ENCODE measurements at places on chromosomes 1 and 21.

DNA sequence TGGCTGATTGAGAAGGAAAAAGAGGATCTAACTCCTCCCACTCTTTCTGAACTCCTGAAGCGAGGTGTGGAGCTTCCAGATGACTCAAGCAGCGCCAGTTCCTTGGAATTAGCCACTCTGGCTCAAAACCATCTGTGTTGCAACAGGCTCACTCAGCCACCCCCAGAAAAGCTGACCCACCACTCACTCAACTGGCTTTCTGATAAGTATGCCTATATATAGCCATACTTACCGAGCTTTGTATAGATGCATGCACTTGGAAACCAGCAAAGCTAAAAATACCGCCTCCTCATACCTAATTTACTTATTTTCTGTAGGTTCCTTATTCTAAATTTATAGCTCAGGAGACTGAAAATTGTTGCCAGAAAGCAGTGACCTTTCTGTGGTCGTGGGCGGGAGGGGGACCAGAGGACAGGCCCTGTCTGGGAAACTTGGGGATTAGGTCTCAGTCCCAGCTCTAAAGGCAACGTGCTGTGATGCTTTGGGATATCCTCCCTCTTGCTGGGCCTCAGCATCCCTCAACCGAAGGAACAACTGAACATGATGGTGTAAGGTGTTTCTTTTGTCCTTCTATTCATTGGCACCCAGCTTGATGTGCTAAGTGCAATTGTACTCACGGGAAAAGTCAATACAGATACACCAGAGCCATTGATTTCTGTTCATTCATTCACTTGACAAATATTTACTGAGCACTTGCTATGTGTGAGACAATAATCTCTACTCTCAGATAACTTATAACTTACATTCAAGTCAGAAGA is 65.7 kb downstream of the NENF start:
- no peak for DNase-seq

DNA sequence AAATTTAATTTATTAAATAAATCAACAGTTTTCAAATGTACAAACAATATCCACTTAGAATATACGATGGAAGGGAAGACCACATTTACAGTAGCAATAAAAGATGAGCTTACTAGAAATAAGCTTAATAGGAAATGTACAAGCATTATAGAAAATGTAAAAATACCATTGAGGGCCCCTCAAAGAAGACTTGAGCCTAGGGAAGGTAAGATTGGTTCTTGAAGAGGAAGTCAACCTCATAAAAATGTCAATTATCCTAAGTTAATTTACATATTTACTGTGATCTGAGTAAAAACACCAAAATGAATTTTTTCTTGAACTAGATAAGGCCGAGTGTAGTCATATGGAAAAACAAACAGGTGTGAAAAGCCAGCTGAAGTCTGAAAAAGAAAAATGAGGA is 39.7 kb upstream of the TRIM67 start:
- no peak for DNase-seq

GRCh38 chr1:1337793-1338147 is 6.7 kb downstream of the TAS1R3 start:
- no peak for DNase-seq

GRCh38 chr1:157312082-157312812 is 174.1 kb upstream of the ETV3 start:
- no peak for DNase-seq

DNA sequence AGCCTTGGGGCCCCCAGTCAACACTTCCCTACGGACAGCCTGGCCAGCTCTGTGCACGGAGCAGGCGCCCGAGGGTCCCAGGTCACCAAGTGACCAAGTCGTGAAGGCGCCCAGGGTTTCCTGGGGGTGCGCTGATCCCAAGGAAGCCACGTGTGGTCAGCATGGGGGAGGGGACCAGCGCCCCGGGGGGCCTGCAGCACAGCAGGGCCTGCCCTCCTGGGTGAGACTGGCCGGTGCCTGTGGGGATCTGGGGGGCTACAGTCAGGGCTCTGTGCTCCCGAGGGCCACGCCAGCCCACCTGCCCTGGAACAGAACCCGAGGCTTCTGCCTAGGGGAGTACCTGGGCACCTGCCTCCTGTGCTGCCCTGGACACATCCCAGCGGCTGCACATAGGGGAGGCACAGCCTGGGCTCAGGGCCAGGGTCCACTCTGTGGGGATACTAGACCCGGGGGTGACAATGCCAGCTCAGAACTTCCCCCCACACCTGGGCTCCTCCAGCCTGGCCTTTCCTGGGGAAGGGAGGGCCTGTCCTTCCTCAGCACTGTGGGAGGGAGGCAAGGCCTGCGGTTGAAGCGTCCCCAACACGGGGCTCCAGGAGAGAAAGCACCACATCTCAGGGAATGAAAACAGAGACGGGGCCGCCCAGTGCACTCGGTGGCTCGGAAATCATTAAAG is 6.2 kb upstream of the POFUT2 start:
- no peak for DNase-seq

GRCh38 chr1:34787461-34788420 is 5.1 kb upstream of the GJA4 start:
- no peak for DNase-seq

DNA sequence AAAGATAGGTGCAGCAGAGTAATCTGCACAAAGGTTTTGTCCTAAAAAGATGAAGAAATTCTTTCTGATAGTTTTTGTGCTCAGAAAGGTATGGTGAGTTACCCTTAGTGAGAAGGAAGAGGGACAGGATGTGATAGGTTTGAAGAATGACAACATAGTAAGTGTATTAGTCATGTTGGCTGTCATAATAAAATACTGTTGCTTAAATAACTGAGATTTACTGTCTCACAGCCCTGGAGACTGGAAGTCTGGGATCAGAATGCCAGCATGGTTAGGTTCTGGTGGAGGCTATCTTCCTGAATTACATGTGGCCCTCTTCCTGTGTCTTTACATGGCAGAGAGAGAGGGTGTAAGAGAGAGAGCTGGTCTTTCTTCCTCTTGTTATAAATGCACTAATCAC is 965.2 kb downstream of the TTLL7 start:
- DNase-seq = no peak

DNA sequence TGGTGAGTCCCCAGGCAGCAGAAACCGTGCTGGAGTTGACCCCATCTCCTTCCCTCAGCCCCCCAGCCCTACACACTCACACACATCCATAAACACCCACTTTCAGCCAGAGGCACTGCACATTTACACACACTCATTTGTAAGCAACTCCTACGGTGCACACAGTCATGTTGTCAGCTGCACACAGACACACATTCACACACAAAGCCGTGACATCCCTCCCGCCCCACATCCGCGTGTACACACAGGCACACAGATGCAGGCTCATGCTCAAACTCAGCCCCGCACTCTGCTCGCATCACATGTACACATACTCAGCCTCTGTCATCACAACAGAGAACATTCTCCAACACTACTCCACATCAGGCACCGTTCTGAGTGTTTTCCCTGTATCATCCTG is 47.6 kb downstream of the LACTBL1 start:
- no peak for DNase-seq

GRCh38 chr1:59057211-59057694 is 239.6 kb upstream of the FGGY start:
- DNase-seq = no peak

DNA sequence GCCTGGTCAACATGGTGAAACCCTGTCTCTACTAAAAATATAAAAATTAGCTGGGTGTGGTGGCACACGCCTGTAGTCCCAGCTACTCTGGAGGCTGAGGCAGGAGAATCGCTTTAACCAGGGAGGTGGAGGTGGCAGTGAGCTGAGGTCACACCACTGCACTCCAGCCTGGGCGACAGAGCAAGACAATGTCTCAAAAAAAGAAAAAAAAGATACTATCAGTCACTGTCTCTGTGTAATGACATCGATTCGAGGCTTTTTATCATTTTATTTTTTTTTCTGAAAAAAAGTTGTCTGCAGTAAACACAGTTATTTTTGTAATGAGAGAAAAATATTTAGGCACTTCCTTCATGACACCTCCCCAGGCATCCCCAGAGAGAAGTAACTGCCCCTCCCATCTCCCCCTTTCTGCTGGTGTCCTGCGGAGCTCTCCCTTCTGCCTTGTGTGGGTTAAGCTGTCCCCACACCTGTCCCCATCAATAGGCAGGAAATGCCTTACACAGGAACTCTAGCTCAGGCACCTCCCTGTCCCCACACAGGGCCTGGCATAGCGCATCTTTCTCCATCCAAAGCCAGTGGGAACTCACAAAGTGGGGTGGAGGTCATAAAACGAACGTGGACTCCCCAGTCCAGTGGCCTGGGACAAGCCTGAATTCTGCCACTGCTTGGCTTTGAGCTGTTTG is 132.0 kb downstream of the SYF2 start:
- DNase-seq = no peak

GRCh38 chr1:59076612-59077011 is 220.3 kb upstream of the FGGY start:
- DNase-seq = no peak

GRCh38 chr1:61157468-61157987 is 75.2 kb downstream of the NFIA start:
- DNase-seq = no peak

DNA sequence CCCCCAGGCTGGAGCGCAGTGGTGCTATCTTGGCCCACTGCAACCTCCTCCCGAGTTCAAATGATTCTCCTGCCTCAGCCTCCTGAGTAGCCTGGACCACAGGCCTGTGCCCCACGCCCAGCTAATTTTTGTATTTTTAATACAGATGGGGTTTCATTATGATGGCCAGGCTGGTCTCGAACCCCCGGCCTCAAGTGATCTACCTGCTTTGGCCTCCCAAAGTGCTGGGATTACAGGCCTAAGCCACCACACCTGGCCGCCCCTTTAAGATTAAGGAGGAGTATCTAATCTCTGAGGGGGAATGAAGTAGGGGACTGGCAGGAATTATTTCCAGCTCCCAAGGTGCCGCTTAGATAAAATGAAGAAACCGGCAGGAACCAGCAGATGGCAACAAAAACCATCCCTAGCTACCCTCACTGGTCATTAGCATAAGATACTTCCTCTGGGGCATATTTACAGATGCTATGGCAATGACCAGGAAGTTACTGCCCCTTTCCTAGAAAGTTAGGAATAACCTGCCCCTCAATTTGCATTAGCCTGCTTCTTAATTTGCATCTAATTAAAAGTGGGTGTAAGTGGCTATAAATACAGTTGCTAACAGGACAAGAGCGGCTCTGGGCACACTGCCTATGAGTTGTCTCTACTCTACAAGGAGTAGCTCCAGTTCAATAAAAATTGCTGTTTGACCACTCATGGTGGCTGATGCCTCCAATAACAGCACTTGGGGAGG is 7.1 kb upstream of the NSUN4 start:
- DNase-seq = no peak

GRCh38 chr1:166119471-166119965 is 47.3 kb downstream of the FAM78B start:
- DNase-seq = no peak

- no peak for DNase-seq
These were observed 84.7 kb upstream of the LYPLAL1 start for GRCh38 chr1:219088778-219089557.

DNA sequence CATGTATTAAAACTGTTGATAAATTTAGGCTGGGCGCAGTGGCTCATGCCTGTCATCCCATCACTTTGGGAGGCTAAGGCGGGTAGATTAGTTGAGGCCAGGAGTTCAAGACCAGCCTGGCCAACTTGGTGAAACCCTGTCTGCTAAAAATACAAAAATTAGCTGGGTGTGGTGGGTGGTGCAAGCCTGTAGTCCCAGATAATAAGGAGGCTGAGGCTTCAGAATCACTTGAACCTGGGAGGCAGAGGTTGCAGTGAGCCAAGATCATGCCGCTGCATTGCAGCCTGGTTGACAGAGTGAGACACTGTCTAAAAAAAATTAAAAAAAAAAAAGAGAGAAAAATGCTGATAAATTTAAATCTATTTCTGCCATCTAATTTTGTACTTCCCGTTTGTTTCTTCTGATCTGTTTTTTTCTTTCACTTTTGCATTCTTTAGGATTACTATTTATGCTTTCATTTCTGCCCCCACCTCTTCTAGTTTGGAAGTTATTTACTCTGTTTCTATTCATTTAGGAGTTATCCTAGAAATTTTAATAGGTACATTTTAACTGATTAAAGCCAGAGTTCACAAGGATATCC is 3.2 kb upstream of the DENND1B start:
- no peak for DNase-seq

Measured in T-helper 1 cell (primary cell).